Bronchial smooth muscle cell (primary cell): ENCODE measurements at places on chromosomes 4 and X. TPM values are rescaled to one million over a fixed set of nuclear protein-coding genes. Genes with fewer than 3 reads are reported as not detected.

NDUFB11 gene
- total RNA-seq, result 43.3 and 73.1 TPM in 2 replicates

RTL9 gene
- under 0.01 TPM in 2 replicates for total RNA-seq

PNMA6F gene
- not detected in 2 replicates for total RNA-seq

GATA1 gene
- total RNA-seq, result not detected in 2 replicates

SPP1 gene
- total RNA-seq, result 0.09 and 0.47 TPM in 2 replicates

CXXC4 gene
- not detected in 2 replicates for total RNA-seq

RAB39B gene
- total RNA-seq, result 1.7 and 2.5 TPM in 2 replicates

CHRNA9 gene
- not detected in 2 replicates for total RNA-seq

PAGE5 gene
- not detected in 2 replicates for total RNA-seq

PDZD4 gene
- under 0.01 and 0.26 TPM in 2 replicates for total RNA-seq

HPSE gene
- total RNA-seq, result 0.63 and 0.69 TPM in 2 replicates

MYOZ2 gene
- under 0.01 TPM in 1 of 2 replicates, not detected in the other for total RNA-seq

CHST7 gene
- total RNA-seq, result 7.2 and 9.1 TPM in 2 replicates

HSD17B10 gene
- 53.4 and 59.4 TPM in 2 replicates for total RNA-seq
